Fibroblast of skin of left quadriceps (primary cell): ENCODE measurements at places on chromosomes 13 and 19.

DNA sequence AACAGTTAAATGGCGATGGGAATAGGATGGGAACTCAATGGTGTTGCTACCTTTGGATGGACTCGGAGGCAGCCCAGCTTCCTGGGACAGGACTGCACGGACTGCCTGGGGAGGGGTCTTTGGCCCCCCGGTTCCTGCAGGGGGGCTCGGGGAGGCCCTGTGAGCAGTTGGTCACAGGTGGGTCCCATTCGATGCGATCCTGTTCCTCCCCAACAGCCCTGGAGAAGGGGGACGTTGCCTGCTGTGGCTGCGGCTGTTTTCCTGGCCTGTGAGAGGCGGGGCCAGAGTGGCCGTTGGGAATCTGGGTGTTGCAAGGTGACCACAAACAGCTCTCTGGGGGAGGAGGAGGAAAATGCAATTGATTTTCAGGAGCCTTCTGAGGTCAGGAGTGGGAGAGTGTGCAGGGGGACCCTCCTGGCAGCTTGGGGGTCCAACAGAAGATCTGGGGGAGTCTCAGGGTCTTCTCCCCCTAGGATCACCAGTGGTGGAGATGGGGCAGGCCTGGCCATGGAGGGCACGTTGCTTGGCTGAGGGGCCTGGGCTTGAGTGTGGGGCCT is 1.9 kb upstream of the PLPPR3 start:
- no peak for DNase-seq

- DNase-seq, result no peak
Measured at GRCh38 chr19:48120505-48120904, 9.9 kb upstream of the PLA2G4C start.

DNA sequence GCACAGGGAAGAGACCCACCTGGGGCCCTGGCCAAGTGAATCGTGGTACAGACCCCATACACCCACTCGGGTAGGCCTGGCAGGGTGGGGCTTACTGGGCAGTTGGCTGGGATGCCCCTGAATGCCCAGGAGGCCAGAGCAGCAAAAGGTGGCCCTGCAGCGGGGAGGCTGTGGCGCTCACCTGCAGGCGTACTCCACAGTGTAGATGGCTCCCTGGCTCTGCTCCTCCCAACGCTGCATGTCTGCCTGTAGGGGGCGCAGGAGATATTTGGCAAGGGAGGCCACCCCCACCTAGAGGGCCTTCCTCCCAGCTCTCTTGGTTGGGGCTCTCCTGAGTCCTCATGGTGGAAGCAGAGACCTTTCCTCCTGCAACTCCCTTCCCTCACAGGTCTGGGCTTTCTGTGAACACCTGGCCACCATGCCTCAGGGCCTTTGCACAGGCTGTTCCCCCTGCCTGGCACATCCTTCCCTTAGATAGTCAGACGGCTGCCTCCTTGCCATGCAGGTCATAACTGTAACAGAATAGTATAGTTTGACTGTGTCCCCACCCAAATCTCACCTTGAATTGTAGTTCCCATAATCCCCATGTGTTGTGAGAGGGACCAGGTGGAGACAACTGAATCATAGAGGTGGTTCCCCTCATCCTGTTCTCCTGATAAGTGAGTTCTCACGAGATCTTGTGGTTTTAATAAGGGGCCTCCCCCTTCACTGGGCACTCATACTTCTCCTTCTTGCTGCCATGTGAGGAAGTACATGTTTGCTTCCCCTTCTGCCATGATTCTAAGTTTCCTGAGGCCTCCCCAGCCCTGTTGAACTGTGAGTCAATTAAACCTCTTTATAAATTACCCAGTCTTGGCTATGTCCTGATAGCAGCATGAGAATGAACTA is 5.9 kb downstream of the BORCS8 start:
- DNase-seq, result no peak

- no peak for DNase-seq
Measured at GRCh38 chr19:16285769-16286498, 38.7 kb upstream of the KLF2 start.

- no peak for DNase-seq
Measured at GRCh38 chr13:76474966-76475365, 411.2 kb downstream of the KCTD12 start.

DNA sequence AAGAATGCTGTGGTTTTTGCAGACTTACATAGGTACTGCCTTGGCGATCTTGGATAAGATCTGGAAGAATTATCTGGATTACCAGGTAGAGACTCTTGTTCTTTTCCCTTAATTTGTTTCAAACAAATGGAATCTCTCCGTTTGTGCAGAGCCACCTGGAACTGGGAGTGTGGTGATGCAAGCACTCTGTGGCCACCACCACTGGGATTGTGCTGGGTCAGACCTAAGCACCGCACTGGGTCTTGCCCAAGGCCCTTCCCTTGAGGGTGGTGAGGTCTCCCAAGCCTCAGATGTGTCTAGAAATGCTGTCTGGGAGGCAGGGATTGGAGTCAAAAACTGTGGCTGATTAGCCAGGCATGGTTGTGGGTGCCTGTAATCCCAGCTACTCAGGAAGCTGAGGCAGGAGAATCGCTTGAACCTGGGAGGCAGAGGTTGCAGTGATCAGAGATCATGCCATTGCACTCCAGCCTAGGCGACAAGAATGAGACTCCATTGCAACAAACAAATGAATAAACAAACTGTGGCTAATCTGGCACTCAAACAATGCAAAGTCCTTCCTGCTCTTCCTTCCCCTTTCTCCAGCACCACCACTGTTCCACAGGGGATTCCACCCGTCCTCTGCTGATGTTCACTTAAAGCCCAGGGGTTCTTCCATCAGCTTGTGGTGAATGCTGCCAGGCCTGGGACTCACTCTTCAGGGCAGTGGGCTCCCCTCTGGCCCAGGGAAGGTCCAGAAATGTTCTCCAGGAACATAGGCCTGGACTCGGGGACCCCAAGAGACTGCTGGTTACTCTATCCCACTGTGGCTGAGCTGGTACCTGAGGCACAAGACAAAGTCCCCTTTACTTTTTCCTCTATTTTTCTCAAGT is 10.8 kb upstream of the CEACAM1 start:
- DNase-seq, result no peak

DNA sequence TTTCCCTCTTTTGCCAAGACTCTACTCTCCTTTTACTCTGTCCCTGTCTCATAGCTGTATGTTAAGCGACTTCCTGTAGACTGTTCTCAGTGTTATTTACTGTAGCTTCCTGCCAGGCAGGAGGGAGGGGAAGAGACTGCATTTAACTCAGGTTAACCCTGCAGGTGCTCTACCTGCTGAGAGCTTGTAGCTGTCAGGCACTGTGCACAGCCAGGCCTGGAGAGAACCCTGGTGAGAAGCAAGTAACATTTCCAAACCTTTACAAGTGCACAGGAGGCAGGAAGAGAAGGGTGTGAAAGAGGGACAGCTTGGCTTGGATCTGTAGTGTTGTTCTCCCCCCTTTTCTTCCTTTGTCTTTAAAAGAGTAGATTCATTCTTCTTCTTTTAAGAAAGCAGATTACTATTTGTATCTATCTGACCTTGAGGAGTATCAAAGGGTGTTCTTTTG is 167.1 kb downstream of the LMO7 start:
- no peak for DNase-seq

DNA sequence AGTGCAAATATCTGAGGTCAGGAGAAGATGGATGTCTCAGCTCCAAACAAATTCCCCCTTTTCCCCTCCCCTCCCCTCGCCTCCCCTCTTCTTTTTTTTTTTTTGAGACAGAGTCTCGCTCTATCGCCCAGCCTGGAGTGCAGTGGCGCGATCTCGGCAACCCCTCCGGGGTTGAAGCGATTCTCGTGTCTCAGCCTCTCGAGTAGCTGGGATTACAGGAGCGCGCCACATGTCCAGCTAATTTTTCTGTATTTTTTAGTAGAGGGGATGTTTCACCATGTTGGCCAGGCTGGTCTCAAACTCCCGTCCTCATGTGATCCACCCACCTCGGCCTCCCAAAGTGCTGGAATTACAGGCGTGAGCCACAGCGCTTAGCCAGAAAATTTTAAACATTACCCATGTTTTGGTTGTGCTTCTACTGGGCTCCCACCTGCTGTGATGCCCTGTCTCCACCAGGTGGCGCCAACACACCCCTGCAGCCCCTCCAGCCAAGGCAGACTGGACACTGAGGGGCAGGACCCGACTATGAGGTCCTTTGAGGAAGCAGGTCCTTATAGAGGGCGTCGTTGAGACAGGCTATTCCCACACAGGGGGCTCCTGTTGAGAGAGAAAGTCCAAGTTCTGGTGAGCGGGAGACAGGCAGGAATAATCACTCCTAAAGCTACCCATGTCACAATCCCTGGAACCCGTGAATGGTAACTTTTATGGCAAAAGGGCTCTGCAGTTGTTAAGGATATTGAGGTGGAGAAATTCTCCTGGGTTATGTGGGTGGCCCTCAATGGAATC is 6.3 kb downstream of the ERICH4 start:
- peak; percentile 18 for DNase-seq

GRCh38 chr13:103238441-103238840 is 172.2 kb upstream of the SLC10A2 start:
- no peak for DNase-seq

GRCh38 chr19:28972058-28972852 is 240.7 kb downstream of the UQCRFS1 start:
- DNase-seq, result no peak

DNA sequence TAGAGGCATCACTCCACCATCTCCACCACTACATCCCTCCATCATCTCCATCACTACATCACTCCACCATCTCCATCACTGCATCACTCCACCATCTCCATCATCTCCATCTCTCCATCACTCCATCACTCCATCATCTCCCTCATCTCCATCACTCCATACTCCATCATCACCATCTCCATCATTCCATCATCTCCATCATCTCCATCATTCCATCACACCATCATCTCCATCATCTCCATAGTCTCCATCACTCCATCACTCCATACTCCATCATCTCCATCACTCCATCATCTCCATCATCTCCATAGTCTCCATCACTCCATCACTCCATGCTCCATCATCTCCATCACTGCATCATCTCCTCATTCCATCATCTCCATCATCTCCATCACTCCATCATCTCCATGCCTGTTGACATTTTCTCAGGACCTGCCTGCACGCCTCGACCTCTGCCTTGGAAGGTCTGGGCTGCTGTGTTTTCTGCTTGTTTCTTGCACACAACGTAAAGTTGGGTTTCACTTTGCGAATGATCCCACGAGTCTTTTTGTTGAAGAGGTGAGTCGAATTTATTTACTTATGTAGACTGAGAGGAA is 21.2 kb upstream of the RASA3 start:
- no peak for DNase-seq

GRCh38 chr13:27038323-27038722 is 133.3 kb downstream of the USP12 start:
- DNase-seq, result peak; percentile 52

DNA sequence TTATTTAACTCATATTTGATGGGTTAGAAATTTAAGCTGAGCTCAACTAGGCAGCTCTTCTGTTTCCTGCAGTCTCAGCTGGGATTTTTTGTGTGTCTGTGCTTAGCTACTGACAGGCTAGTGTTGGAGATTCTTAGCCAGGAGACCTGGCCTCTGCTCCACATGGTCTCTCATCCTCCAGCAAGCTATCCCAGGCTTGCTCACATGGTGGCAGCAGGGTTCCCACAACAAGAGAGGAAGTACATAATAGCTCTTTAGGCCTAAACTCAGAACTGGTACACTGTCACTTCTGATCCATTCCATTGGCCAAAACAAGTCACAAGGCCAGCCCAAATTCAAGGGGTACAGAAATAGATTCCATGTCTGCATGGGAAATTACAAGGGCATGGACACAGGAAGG is 406.2 kb downstream of the SUCLA2 start:
- DNase-seq, result no peak

DNA sequence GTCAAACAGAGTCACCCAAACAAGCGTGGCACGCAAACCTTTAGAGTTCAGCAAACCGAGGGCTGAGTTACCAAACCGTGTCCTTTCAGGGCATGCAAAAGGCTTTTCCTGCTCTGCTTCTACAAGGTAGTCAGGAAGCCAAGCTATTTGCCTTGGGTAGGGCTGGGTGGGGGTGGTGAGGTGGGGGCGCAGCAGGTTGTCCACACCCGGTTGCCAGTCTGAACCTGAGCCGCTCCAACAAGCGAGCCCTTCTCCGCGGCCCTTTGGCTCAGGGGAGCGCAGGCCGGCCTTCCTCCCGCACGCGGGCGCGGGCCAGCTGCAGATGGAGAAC is 347 bp upstream of the CLDN10 start:
- DNase-seq, result no peak

- DNase-seq, result peak; percentile 6
Measured at GRCh38 chr13:102555914-102556553, 40.8 kb upstream of the TPP2 start.

DNA sequence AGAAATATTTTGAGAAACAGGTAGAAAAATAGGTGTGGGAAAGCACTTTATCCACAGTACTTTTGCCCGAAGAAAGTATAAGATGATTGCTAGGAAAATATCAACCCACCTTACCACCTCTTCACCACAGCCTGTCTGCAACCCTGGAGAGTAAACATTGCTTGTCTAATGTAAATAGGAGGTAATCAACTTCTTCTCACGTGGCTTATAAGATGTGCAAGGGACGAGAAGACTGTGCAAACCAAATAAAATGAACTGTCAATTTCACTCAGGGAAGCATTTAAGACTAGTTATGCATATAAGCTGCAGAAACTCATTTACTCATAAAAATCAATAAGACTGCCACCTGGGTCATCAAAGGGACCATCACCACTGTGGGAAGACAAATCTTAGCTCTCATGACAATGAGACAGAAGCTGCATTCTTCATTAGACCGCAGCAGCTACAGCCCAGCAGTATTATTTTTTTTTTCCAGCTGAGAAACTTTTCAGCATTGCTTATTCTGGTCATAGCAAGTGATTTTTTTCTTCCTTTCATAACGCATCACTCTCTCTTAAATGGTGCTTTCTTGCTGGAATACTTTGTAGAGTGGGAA is 807.7 kb upstream of the GPC6 start:
- no peak for DNase-seq

DNA sequence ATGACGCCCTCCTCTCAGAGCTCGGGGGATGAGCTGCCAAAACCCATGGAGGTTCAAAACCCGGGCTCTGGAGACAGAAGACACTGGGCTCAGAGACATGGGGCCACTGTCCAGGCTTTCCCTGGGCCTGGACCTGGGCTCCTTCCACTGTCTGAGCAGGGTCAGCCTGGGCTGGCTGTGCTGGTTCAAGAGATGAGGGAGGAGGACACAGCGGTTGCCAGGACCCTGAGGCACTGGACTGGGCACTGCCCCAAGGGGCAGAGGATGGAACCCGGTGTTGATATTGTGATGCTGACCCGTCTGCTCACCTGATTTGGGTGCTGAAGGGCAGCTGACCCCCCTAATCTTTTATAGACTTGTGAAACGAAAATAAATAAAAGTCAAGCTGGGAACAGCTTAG is 14.1 kb upstream of the SIGLEC11 start:
- DNase-seq, result no peak
